Ureter (tissue), 1 donor: ENCODE measurements at places on chromosomes 3 and 15. TPM values are rescaled to one million over a fixed set of nuclear protein-coding genes. Genes with fewer than 3 reads are reported as not detected.

- DNase-seq = no peak
These were observed 5.0 kb downstream of the MYD88 start for GRCh38 chr3:38143511-38143910.

CCR3 gene
- total RNA-seq = not detected

GRCh38 chr15:79240036-79240435 lies 42.5 kb upstream of the ANKRD34C start:
- no peak for DNase-seq

AP2M1 gene
- 243 TPM for total RNA-seq

DNA sequence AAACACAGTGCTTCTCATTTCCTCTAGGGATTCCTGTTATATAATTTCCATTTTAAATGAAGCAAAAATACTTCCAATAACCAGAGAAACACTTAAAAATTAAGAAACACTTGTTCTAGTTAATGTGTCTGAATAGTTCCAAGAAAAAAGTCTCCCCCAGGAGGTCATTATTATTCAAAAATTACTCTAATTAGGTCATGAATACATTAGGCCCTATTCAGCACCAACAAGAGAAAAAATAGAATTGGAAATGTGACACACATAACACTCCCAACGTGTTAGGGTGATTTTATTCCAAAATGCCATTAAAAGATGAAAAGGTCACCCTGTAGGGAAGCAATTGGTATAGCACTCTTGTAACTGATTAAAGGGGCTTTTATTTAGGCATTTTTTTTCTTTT lies 382.1 kb downstream of the TUSC7 start:
- DNase-seq = no peak

GRCh38 chr3:183527428-183528379 lies 27.8 kb downstream of the KLHL6 start:
- no peak for DNase-seq

DNA sequence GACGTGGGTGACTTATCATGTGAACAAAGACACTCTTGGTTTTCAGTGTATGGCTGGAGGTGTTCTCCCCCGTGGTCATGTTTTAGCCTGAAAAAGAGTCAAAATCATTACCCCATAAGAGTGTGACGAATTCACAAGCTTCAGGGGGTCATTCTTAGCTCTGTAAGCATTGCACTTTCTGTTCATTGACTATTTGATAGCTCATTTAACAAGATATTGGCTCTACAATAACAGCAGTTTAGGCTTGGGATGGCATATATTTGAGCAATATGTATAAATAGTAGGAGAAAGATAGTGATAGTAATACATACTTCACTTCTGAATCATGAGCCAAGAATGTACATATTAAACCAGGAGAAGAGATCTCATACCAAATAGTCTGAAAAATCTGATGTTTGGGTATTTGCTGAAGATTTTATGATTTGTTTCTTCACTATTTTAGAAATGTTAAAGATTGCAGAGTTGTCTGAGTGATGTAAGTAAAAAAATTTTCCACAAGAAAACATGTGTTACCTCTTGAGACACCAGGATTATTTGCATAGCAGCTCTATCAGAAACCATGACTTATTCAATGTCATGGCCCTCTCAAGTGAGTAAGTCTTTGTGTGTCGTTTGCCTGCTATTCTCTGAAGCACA lies 996.0 kb downstream of the OTOL1 start:
- DNase-seq = no peak

DNA sequence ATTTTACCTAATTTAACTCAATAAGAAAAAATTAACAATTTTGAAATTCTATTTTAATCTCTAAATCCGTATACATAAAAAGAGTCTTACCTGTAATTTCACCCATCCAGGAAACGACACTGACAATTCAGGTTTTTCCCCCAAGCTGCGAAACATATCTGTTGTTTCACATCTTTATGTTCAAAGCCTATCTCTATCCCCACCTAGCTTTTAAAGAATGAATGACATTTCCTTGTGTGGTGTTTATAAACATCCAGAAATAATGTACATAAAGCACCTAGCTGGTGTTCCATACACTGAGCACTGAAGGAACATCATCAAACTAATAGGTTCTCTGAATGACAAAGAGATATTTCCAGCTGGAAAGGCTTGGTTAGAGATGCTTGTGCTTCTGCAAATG lies 867.8 kb downstream of the SQOR start:
- DNase-seq = no peak

GRCh38 chr15:49605588-49605987 lies 15.0 kb downstream of the FAM227B start:
- no peak for DNase-seq

DNA sequence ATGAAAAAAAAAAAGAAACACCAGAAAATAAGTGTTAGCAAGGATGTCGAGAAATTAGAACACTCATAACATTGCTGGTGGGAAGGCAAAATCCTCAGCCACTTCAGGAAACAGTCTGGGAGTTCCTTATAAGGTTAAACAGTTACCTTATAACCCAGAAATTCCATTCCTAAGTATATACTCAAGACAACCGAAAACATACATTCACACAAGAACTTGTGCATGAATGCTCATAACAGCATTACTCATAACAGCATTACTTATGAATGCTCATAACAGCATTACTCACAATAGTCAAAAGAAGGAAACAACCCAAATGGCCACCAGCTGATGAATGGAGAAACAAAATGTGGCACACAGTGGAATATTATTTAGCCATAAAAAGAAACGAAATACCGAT lies 34.8 kb upstream of the DCP1A start:
- no peak for DNase-seq

SLC25A26 gene
- total RNA-seq = 21.3 TPM

GRCh38 chr3:5298453-5298852 lies 110.9 kb downstream of the EDEM1 start:
- DNase-seq = no peak

DAZL gene
- total RNA-seq = not detected

DNAH12 gene
- total RNA-seq = 0.70 TPM

DNA sequence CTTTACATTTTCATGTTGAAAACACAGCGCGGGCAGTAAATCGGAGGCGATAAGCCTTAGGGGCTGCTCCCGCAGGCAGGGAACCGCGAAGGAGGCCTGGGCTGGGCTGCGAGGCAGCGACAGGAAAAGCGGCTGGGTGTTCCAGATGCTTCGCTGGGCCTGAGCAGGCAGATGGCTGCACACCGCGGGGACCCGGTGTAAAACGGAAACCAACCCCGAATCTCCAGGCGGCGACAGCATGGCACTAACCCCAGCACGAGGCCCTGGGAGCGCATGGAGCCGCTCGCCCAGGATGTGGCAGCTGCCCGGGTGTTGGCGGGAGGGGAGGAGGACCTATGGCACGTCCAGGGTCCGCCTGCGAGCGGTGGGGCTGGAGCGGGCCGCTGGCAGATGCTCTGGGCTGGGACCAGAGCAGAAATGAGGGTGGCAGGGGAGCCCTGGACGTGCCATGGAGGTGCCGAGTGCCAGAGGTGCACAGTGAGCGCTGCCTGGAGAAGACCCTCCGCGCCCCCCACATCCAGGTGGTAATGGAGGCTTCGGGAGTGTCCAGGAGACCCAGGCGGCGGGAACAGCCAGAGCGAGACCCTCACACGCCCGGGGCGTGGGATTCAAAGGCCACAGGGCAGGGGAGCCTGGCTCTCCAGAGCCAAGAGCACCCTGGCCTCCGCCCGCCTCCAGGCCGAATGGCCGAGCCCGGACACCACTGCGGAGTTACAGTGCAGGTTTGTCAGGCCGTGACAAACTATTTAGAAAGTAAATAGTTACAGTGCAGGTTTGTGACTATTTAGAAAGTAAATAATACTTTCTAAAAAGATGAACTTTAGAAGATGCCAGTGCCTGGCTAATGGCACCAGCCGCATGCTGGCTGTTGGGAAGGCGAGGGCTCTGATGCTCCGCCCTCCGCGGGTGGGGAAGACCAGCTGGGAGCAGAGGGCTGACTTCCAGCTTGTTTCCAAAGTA lies 293.6 kb downstream of the OCA2 start:
- DNase-seq = no peak
